ENCODE measurements at places on chromosomes 7 and 10.

DNA sequence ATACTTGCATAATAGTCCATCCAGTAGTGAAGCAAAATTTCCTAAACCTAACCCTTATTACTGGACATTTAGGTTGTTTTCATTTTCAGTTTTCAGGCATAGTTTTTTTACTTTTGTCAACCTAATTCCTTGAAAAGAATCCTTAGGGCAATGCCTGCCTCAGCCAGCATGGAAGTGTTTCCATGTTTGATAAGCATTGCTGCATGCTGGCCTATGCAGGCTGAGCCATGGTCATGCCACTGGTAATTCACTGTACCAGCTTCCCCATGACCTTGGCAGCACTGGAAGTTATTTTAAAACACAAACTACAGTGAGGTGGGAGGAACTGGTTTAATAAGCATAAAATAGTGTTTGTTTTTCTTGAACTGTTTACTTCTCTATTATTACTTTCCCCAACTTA is 27.8 kb upstream of the PLCE1 start:
- H3K27ac ChIP-seq: no peak overlapping the region
- no peak for DNase-seq
- H3K4me3 ChIP-seq: no peak overlapping the region
- no peaks in the 10 kb centered on the region for H3K27me3 ChIP-seq
- H3K4me1 ChIP-seq: peaks cover 6% of the 10 kb centered on the region

DNA sequence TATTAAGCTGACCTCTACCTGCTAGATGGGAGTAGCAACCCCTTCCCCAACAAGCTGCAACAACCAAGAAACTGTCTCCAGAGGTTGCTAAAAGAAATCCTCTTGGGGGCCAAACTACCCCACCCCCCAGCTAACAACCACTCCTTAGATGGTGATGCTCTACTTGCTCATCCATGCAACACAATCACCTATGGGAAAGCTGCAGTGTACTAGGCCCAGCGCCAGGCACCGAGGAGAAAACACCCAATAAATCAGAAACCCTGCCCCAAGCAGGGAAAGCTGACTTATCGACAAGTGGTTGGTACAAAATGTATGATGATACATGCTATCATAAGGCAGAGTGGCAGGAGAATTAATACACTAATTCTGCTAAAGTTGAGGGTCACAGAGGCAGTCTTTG is 17.3 kb downstream of the SLC25A13 start:
- H3K27ac ChIP-seq: no peak overlapping the region
- no peaks in the 10 kb centered on the region for H3K36me3 ChIP-seq
- no peak for DNase-seq

- no peak overlapping the region for H3K27ac ChIP-seq
- H3K27me3 ChIP-seq: no peaks in the 10 kb centered on the region
- DNase-seq: no peak
- no peaks in the 10 kb centered on the region for H3K4me1 ChIP-seq
- H3K36me3 ChIP-seq: no peaks in the 10 kb centered on the region
Observed at GRCh38 chr7:15836041-15836440, 149.6 kb upstream of the MEOX2 start.

DNA sequence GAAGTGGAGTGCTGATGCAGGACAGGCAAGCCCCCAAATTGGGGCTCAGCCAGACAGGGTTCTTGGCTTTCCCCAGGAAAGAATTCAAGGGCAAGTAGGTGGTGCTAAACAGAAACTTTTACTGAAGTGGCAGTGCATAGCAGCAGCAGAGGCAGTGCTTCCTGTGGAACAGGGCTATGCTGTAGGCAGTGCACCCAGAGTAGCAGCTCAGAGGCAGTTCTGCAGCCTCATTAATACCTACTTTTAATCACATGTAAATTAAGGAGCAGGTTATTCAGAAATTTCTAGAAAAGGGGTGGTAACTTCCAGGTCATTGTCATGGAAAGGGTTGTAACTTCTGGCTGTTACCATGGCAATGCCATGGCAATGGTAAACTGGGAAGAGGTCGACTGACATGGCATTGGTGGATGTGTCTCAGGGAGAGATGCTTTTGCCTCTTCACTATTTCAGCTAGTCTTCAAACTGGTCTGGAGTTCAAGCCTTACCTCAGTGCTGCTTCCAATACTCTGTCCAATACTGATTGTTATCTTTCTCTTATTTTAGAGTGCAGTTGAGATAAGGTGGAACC is 29.2 kb downstream of the PRSS58 start:
- no peak for DNase-seq
- H3K4me1 ChIP-seq: no peaks in the 10 kb centered on the region
- no peaks in the 10 kb centered on the region for H3K36me3 ChIP-seq
- H3K27me3 ChIP-seq: no peaks in the 10 kb centered on the region

GRCh38 chr10:82256275-82256674 is 381.3 kb downstream of the NRG3 start:
- H3K27ac ChIP-seq: no peak overlapping the region
- no peaks in the 10 kb centered on the region for H3K27me3 ChIP-seq
- H3K36me3 ChIP-seq: no peaks in the 10 kb centered on the region
- DNase-seq: no peak

- peaks cover 31% of the 10 kb centered on the region for H3K27me3 ChIP-seq
- H3K36me3 ChIP-seq: no peaks in the 10 kb centered on the region
- H3K4me3 ChIP-seq: no peak overlapping the region
- no peak overlapping the region for H3K27ac ChIP-seq
- no peak for DNase-seq
Observed at GRCh38 chr7:76257973-76258372, 44.5 kb upstream of the HSPB1 start.

GRCh38 chr7:27199849-27200760 is at the start of gene HOXA13:
HOXA13 (minus strand) TSS chr7:27200091; CDS start chr7:27200077, 14 bp downstream.
- H3K27ac ChIP-seq: no peak within 1 kb of the TSS
- H3K36me3 ChIP-seq: no peaks in the 10 kb centered on the region
- H3K4me1 ChIP-seq: peaks cover 5% of the 10 kb centered on the region
- peaks cover 91% of the 10 kb centered on the region for H3K27me3 ChIP-seq
- no peak for DNase-seq

DNA sequence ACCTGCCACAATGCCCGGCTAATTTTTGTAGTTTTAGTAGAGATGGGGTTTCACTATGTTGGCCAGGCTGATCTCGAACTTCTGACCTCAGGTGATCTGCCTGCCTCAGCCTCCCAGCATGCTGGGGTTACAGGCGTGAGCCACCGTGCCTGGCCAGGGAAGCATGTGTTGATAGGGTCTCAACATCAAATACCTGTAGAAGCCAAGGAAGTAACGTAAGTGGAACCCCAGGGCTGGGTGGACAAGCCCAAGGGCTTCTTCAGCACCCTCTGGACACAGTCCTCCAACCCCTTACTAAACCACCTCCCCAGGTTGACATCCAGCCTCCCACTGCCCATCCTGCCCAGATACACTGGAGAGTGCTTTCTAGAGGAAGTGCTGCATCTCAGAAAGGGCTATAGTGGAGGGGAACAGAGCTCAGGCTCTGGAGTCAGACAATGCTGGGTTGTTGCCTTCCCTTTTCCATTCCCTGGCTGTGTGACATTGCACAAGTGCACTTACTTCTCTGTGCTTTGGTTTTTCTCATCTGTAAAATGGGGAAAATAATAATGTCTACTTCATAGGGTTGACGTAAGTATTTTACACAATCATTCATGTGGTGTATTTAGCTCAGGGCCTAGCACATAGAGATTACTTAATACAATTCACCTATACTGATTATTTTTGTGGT is 73.9 kb upstream of the KAT6B start:
- H3K4me3 ChIP-seq: no peak overlapping the region
- no peaks in the 10 kb centered on the region for H3K27me3 ChIP-seq
- H3K4me1 ChIP-seq: no peaks in the 10 kb centered on the region

GRCh38 chr7:43058271-43059066 is 54.0 kb upstream of the HECW1 start:
- no peak overlapping the region for H3K4me3 ChIP-seq
- H3K27me3 ChIP-seq: peaks cover 7% of the 10 kb centered on the region

GRCh38 chr7:94632338-94633013 is 23.5 kb downstream of the SGCE start:
- peaks cover 10% of the 10 kb centered on the region for H3K4me1 ChIP-seq
- H3K27me3 ChIP-seq: no peaks in the 10 kb centered on the region
- no peak for DNase-seq
- H3K27ac ChIP-seq: no peak overlapping the region
- H3K4me3 ChIP-seq: no peak overlapping the region
- no peaks in the 10 kb centered on the region for H3K36me3 ChIP-seq

DNA sequence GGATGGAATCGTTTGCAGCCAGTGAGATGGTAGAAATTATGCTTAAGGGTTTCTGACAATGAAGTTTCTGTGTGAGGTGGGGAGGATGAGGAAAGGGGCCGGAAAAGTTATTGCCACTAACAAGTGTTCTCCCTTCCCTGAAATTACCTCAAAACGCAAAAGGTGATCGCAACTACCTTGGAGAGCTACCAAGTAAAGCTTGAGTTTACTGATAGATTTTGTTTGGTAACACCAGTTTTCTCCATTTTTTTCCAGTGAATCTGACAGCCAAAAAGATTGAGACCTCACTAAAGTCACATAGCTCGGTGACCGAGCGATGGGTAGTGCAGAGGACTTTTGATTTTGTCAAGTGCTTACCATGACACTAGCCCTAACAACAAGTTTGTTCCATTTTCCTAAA is 1.6 kb downstream of the SUV39H2 start:
- no peak overlapping the region for H3K27ac ChIP-seq
- no peaks in the 10 kb centered on the region for H3K27me3 ChIP-seq
- H3K4me1 ChIP-seq: peaks cover 25% of the 10 kb centered on the region
- H3K4me3 ChIP-seq: no peak overlapping the region
- no peaks in the 10 kb centered on the region for H3K36me3 ChIP-seq

GRCh38 chr7:78203042-78203720 is 404.6 kb downstream of the PHTF2 start:
- no peaks in the 10 kb centered on the region for H3K27me3 ChIP-seq
- no peak overlapping the region for H3K27ac ChIP-seq

GRCh38 chr10:15168786-15169554 is 477 bp upstream of the NMT2 start:
- H3K36me3 ChIP-seq: no peaks in the 10 kb centered on the region
- H3K4me1 ChIP-seq: peaks cover 3% of the 10 kb centered on the region
- peak; percentile 98 for DNase-seq
- no peaks in the 10 kb centered on the region for H3K27me3 ChIP-seq
- peak overlapping the region; percentile 35 for H3K4me3 ChIP-seq

GRCh38 chr7:41520445-41520844 is 182.4 kb downstream of the INHBA start:
- no peaks in the 10 kb centered on the region for H3K4me1 ChIP-seq
- H3K36me3 ChIP-seq: no peaks in the 10 kb centered on the region
- no peak overlapping the region for H3K4me3 ChIP-seq
- H3K27ac ChIP-seq: no peak overlapping the region
- H3K27me3 ChIP-seq: no peaks in the 10 kb centered on the region

DNA sequence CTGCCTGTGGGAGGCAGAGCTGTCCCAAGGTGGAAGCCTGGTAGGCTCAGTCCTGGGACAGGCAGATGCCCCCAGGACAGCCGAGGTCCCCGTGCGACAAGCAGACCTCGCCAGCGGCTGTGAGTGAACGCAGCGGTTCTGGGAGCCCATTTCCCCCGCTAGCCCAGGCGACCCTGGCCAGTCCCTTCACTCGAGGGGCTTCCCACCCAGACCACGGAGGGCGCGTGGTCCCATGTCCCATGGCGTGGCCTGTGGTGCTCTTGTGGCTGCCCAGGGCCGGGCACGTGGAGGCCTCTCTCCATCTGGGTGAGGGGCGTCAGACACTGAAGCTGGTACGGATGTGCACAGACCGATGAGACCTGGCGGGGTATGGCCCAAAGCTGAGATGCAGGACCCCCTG is 67.9 kb downstream of the ELFN1 start:
- DNase-seq: no peak
- H3K27me3 ChIP-seq: no peaks in the 10 kb centered on the region
- no peak overlapping the region for H3K27ac ChIP-seq
- no peak overlapping the region for H3K4me3 ChIP-seq
